ENCODE measurements at places on chromosomes 2 and 18.
A peak's percentile ranks its signal among the peaks of the same experiment; 100 is the strongest.

- no peak overlapping the region for H3K4me3 ChIP-seq
- DNase-seq: no peak
- H3K4me1 ChIP-seq: no peaks in the 10 kb centered on the region
- no peaks in the 10 kb centered on the region for H3K27me3 ChIP-seq
- H3K27ac ChIP-seq: no peak overlapping the region
Observed at GRCh38 chr2:54206596-54206995, 49.4 kb downstream of the TSPYL6 start.

- no peaks in the 10 kb centered on the region for H3K36me3 ChIP-seq
- peak overlapping the region; percentile 41 for H3K4me3 ChIP-seq
- H3K27ac ChIP-seq: peak overlapping the region; percentile 60
- no peaks in the 10 kb centered on the region for H3K27me3 ChIP-seq
- no peak for DNase-seq
Observed at GRCh38 chr18:63205791-63206252, 113.7 kb downstream of the BCL2 start.

DNA sequence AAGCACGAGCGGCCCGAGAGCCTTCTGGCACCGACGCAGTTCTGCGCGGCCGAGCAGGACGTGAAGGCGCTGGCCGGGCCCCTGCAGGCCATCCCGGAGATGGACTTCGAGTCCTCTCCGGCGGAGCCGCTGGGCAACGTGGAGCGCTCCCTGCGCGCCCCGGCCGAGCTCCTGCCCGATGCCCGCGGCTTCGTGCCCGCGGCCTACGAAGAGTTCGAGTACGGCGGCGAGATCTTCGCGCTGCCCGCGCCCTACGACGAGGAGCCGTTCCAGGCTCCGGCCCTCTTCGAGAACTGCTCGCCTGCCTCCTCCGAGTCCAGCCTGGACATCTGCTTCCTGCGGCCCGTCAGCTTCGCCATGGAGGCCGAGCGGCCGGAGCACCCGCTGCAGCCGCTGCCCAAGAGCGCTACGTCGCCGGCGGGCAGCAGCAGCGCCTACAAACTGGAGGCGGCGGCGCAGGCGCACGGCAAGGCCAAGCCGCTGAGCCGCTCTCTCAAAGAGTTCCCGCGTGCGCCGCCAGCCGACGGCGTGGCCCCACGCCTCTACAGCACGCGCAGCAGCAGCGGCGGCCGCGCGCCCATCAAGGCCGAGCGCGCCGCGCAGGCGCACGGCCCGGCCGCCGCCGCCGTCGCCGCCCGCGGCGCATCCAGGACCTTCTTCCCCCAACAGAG, 70.4 kb downstream of the ARHGEF33 start:
- H3K27ac ChIP-seq: no peak overlapping the region
- peaks cover 7% of the 10 kb centered on the region for H3K4me1 ChIP-seq
- H3K36me3 ChIP-seq: no peaks in the 10 kb centered on the region
- H3K4me3 ChIP-seq: peak overlapping the region; percentile 48
- H3K27me3 ChIP-seq: peaks cover 15% of the 10 kb centered on the region
- DNase-seq: peak; percentile 28

DNA sequence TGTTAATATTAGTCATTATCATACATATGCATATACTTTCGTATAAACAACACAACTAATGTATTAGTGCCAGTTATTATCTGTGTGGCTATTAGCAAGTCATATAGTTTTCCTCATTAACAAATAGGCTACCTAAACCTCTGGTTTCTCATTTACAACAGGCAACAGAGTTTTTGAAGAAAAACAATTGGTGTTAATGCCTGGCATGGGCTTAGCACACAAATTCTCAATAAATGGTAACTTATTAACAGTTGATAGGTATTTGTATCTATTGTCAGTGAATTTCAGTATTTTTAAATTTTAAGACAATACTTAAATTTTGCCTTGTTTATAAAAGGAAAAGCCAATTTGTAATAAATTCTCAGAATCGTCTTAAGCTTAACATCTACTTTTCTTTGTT, 182.5 kb downstream of the PMAIP1 start:
- DNase-seq: no peak
- H3K36me3 ChIP-seq: no peaks in the 10 kb centered on the region
- H3K4me3 ChIP-seq: no peak overlapping the region
- H3K27me3 ChIP-seq: no peaks in the 10 kb centered on the region

- H3K27me3 ChIP-seq: no peaks in the 10 kb centered on the region
- no peak overlapping the region for H3K4me3 ChIP-seq
- H3K36me3 ChIP-seq: no peaks in the 10 kb centered on the region
- peak; percentile 87 for DNase-seq
- H3K4me1 ChIP-seq: peaks cover 15% of the 10 kb centered on the region
- peak overlapping the region; percentile 41 for H3K27ac ChIP-seq
Observed at GRCh38 chr2:60819155-60819862, 62.1 kb upstream of the REL start.

DNA sequence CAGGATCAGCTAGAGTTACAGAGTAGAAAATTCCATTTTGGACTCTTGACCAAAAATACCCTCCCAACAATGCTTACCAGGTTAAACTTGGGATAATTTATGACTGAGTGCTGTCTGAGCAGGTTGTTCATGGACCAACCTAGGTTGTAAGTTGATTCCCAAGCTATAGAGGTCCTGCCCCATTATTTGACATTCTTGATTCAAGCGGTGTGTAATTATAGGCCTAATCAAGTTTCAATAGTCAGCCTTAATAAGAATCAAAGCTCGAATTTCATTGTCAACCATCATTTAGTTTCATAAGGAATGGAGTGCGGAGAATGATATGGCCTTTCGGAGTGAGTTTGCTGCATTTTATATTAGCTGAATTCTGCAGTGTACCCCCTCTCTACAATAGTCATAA, 152.8 kb upstream of the FIGN start:
- no peaks in the 10 kb centered on the region for H3K27me3 ChIP-seq
- no peaks in the 10 kb centered on the region for H3K4me1 ChIP-seq
- no peak for DNase-seq
- no peaks in the 10 kb centered on the region for H3K36me3 ChIP-seq
- no peak overlapping the region for H3K4me3 ChIP-seq
- H3K27ac ChIP-seq: no peak overlapping the region

- no peaks in the 10 kb centered on the region for H3K4me1 ChIP-seq
- no peaks in the 10 kb centered on the region for H3K27me3 ChIP-seq
- DNase-seq: no peak
Observed at GRCh38 chr2:25867396-25868003, 10.8 kb downstream of the ASXL2 start.

DNA sequence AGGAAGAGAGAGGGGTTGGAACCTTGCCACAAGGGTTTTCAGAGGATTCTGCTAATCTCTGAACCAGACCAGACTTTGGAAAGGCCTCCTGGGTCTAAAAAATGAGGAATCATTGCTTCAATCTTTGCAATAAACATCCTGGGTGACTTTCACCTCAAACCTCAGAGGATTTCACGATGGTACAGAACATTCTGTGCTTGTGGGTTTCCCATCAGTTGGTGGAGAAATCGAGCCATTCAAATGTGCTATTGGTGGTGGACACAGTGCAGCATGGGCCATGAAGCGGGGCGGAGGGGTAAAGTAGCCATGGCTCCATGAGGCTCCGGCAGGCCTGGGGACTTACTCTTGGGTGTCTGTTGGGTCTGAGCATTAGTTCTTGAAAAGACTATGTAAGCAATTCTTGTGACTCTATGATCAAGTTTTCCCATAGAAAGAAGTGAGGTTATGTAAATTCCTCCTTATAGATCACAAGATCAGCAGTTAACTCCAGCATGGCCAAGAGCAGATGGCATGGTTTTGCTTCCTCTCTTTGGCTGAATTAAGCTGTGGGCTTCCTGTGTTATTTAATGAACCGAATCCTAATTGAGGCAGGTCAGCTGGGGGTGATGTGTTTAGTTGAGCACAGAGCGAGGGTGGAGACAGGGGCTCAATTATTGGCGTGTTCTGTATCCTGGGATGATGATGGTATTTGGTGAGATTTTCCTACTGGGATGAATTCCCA, 1.9 kb upstream of the IL1R2 start:
- DNase-seq: no peak
- no peaks in the 10 kb centered on the region for H3K4me1 ChIP-seq
- H3K27me3 ChIP-seq: no peaks in the 10 kb centered on the region
- no peaks in the 10 kb centered on the region for H3K36me3 ChIP-seq

DNA sequence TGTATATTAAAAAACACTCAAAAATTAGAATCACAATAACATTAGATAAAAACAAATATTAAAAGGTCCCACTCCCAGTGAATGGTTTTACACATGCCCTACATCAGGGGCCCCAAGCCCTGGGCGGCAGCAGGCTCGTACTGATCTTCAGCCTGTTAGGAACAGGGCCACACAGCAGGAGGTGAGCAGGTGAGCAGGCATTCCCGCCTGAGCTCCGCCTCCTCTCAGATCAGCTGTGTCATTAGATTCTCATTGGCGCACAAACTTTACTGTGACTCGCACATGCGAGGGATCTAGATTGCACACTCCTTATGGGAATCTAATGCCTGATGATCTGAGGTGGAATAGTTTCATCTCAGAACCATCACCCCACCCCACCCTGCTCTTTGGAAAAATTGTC, 74.2 kb downstream of the MBD2 start:
- no peak for DNase-seq
- H3K4me3 ChIP-seq: no peak overlapping the region
- no peak overlapping the region for H3K27ac ChIP-seq
- H3K27me3 ChIP-seq: no peaks in the 10 kb centered on the region
- peaks cover 21% of the 10 kb centered on the region for H3K36me3 ChIP-seq
- H3K4me1 ChIP-seq: no peaks in the 10 kb centered on the region

DNA sequence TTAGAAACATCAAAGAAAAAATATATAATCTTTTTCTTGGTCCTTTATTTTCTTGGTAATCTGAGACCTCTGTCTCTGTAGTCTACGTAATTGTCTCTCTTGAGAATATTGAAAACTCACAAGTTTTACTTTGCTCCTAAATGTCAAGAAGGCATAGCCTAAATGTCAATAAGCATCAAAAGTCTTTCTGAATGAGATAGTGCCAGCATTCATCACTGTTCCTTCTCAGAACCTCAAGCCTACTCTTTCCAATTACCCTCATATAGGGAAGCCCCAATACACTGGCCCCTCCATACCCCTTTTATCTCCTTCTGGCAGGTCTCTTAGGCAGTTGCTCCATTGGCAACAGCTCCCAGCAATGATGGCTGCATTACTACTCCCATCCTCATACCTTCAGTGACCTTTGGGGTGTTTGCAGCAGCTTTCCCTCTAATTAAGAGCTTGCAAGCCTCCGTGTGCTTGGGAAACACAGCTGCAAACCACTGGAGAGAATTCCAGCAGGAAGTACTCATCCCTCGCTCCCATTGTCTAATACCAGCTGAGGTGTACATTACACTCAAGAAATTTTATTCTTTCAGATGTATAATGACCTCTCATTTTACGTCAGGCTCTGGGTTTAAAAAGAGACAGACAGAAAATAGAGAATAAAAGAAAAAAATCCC, 95.8 kb downstream of the KYNU start:
- no peaks in the 10 kb centered on the region for H3K27me3 ChIP-seq
- no peaks in the 10 kb centered on the region for H3K36me3 ChIP-seq
- DNase-seq: no peak
- H3K27ac ChIP-seq: no peak overlapping the region
- no peak overlapping the region for H3K4me3 ChIP-seq

DNA sequence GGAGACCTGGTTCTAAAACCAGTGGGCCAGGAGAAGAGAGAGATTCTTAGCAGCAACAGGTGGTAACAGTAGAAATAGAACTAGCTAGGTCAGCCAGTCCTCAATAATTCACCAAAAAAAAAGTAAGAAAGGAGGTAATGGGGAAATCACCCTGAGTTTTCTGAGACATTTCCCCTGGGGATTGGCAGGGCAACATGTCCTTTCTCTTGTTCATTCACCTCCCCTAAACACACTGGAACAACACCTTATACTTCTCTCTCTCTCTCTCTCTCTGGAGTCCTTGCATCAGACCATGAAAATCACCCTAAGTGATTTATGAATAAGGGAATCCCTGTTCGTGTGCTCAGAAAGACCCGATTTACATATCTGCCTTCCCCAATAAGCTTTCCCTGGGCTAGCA, 64.8 kb downstream of the COX7A2L start:
- H3K4me1 ChIP-seq: peaks cover 45% of the 10 kb centered on the region
- H3K36me3 ChIP-seq: peaks cover 43% of the 10 kb centered on the region
- H3K27me3 ChIP-seq: no peaks in the 10 kb centered on the region
- no peak for DNase-seq
- peak overlapping the region; percentile 14 for H3K27ac ChIP-seq

DNA sequence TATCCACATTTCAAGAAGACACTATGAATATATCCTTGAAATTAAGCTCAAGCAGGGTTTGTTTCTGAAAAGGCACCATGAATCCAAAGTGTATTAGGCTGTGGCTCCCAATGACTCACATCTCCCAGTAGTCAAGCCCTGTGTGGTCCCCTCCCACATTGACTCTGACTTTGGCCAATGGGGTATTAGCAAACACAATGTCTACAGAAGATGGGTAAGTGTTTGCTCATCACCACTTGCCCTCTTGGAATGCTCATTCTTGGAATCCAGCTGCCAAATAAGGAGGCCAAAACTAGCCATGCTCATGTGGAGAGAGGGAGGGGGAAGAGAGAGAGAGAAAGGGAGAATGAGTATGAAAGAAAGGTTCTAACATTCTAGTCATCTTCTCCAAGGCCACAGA, 490.0 kb downstream of the TXNL1 start:
- H3K27ac ChIP-seq: no peak overlapping the region
- no peaks in the 10 kb centered on the region for H3K27me3 ChIP-seq
- no peak for DNase-seq
- no peaks in the 10 kb centered on the region for H3K4me1 ChIP-seq
- H3K36me3 ChIP-seq: no peaks in the 10 kb centered on the region

GRCh38 chr2:96147593-96148201, 2.5 kb upstream of the DUSP2 start:
- peaks cover 61% of the 10 kb centered on the region for H3K4me1 ChIP-seq
- DNase-seq: no peak
- H3K27me3 ChIP-seq: no peaks in the 10 kb centered on the region
- peak overlapping the region; percentile 22 for H3K4me3 ChIP-seq
- H3K36me3 ChIP-seq: peaks cover 12% of the 10 kb centered on the region

DNA sequence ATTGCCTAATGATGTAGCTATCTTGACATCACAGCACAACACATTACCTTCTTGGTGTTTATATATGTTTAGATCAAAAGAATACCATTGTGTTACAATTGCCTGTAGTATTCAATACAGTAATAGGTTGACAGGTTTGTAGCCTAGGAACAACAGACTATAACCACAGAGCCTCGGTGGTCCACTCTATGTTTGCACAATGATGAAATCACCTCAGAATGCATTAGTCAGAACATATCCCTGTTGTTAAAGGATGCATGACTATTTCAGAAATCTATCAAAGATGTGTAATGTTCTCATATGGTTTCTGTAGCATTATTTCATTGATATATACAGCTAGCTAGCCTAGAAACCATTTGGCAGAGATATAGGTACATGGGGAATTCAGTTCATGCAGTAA, 8.9 kb downstream of the METTL5 start:
- no peak overlapping the region for H3K27ac ChIP-seq
- peaks cover 43% of the 10 kb centered on the region for H3K36me3 ChIP-seq
- no peak for DNase-seq

GRCh38 chr2:33130544-33130943, 183.8 kb downstream of the LTBP1 start:
- no peak overlapping the region for H3K4me3 ChIP-seq
- H3K27me3 ChIP-seq: no peaks in the 10 kb centered on the region
- no peaks in the 10 kb centered on the region for H3K4me1 ChIP-seq
- no peaks in the 10 kb centered on the region for H3K36me3 ChIP-seq
- H3K27ac ChIP-seq: no peak overlapping the region

Data from effector memory CD4-positive, alpha-beta T cell (primary cell).